A549 treated with ZK216348 at 1 μM for 4 hours (cell line): ENCODE measurements at places on chromosomes 2 and 18. TPM values are rescaled to one million over a fixed set of nuclear protein-coding genes. Genes with fewer than 3 reads are reported as not detected.

UGT1A10 gene
- total RNA-seq: 0.18 to 0.52 TPM (median 0.23 TPM) in 3 of 5 replicates, not detected in the others

TTL gene
- total RNA-seq: 29.5 to 45.5 TPM (median 42.1 TPM) in 5 replicates

LIMS3 gene
- total RNA-seq: not detected in 5 replicates

ANKRD23 gene
- total RNA-seq: 0.45 to 3.1 TPM (median 2.2 TPM) in 5 replicates

NEB gene
- total RNA-seq: 0.11 to 0.50 TPM (median 0.24 TPM) in 5 replicates

ABCB11 gene
- total RNA-seq: 0.02 TPM in 1 of 5 replicates, not detected in the others

REG1B gene
- total RNA-seq: not detected in 5 replicates

HOXD8 gene
- total RNA-seq: 4.5 to 6.3 TPM (median 5.7 TPM) in 5 replicates

CABYR gene
- total RNA-seq: 10.9 to 22.8 TPM (median 13.2 TPM) in 5 replicates

CTDP1 gene
- total RNA-seq: 10.3 to 18.1 TPM (median 16.1 TPM) in 5 replicates

FAM124B gene
- total RNA-seq: not detected in 5 replicates

TRMT61B gene
- 11.9 to 16.4 TPM (median 15.5 TPM) in 5 replicates for total RNA-seq

VIL1 gene
- total RNA-seq: 0.24 to 0.67 TPM (median 0.35 TPM) in 4 of 5 replicates, not detected in the other

SPRED2 gene
- 24.1 to 34.9 TPM (median 32.5 TPM) in 5 replicates for total RNA-seq

SPDYA gene
- total RNA-seq: 0.14 to 0.33 TPM (median 0.27 TPM) in 4 of 5 replicates, not detected in the other

TXNDC9 gene
- 35.2 to 73.3 TPM (median 39.8 TPM) in 5 replicates for total RNA-seq

C18orf54 gene
- 1.7 to 4.3 TPM (median 3.3 TPM) in 5 replicates for total RNA-seq

TPO gene
- 0.13 to 0.29 TPM (median 0.13 TPM) in 3 of 5 replicates, not detected in the others for total RNA-seq

RAD51AP2 gene
- total RNA-seq: not detected in 5 replicates

PARD3B gene
- 0.73 to 1.1 TPM (median 0.85 TPM) in 5 replicates for total RNA-seq

RNF152 gene
- total RNA-seq: 0.09 to 0.15 TPM in 2 of 5 replicates, not detected in the others

CCDC85A gene
- total RNA-seq: 0.12 to 0.28 TPM (median 0.17 TPM) in 5 replicates

MROH2A gene
- 0.18 to 0.22 TPM in 2 of 5 replicates, not detected in the others for total RNA-seq

RAB17 gene
- total RNA-seq: 0.16 to 0.33 TPM (median 0.28 TPM) in 4 of 5 replicates, not detected in the other

CD28 gene
- total RNA-seq: not detected in 5 replicates

GALR1 gene
- total RNA-seq: not detected in 5 replicates

LRRTM1 gene
- total RNA-seq: not detected in 5 replicates

LYPD6B gene
- total RNA-seq: not detected in 5 replicates

FAP gene
- total RNA-seq: not detected in 5 replicates

PSME4 gene
- total RNA-seq: 43.2 to 48.1 TPM (median 43.4 TPM) in 5 replicates

AMER3 gene
- total RNA-seq: not detected in 5 replicates

LAMA1 gene
- total RNA-seq: 0.02 to 0.12 TPM (median 0.07 TPM) in 5 replicates

MALL gene
- 131 to 207 TPM (median 152 TPM) in 5 replicates for total RNA-seq

GPR17 gene
- total RNA-seq: 0.19 TPM in 1 of 5 replicates, not detected in the others

MYCN gene
- not detected in 5 replicates for total RNA-seq

WDSUB1 gene
- 7.3 to 9.1 TPM (median 8.0 TPM) in 5 replicates for total RNA-seq

PLCD4 gene
- 0.24 to 0.90 TPM (median 0.46 TPM) in 5 replicates for total RNA-seq

HOXD13 gene
- 0.07 to 0.27 TPM (median 0.23 TPM) in 5 replicates for total RNA-seq

MRO gene
- 0.13 to 0.26 TPM (median 0.23 TPM) in 5 replicates for total RNA-seq

NT5C1B gene
- not detected in 5 replicates for total RNA-seq

PDE1A gene
- total RNA-seq: 0.07 to 0.43 TPM (median 0.15 TPM) in 5 replicates

FAM110C gene
- 0.06 to 0.12 TPM (median 0.08 TPM) in 4 of 5 replicates, not detected in the other for total RNA-seq

HAAO gene
- total RNA-seq: not detected in 5 replicates

TLX2 gene
- total RNA-seq: 0.15 to 0.74 TPM (median 0.21 TPM) in 5 replicates

PLA2R1 gene
- 1.9 to 2.7 TPM (median 2.4 TPM) in 5 replicates for total RNA-seq

CPLX4 gene
- total RNA-seq: not detected in 5 replicates

CROCC2 gene
- total RNA-seq: not detected in 5 replicates

GREB1 gene
- total RNA-seq: 2.2 to 3.7 TPM (median 2.7 TPM) in 5 replicates
